ENCODE measurements at places on chromosomes 16 and 17.

DNA sequence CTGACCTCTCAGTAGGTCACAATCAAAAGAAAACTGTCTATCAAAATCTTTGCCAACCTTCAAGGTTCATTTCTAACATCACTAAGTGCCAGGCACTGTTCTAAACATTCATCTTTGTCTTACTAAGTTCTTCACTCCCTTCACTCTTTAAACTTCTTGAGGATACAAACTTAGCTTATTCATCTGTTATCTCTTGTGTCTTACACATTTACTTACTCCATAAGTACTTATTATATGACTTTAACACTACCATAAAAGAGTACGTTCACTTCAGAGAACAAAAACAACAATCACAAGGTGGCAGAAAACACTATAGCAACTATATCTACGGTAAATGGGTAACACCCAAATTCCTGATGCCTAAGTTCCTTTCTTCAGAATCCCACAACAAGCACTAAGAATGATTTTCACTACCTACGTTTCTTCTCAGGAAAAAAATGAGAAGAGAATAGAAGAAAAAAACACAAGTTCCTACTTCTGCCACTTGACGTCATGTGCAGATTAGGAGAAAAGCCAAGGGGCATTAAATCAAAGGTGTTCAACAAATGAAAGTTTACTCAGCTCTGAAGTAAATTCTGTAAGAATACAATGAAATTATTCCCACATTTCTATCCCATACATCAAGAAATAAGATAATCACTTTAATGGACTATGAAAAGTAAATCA, 29.2 kb downstream of the KANSL1 start:
- no peak for DNase-seq

DNA sequence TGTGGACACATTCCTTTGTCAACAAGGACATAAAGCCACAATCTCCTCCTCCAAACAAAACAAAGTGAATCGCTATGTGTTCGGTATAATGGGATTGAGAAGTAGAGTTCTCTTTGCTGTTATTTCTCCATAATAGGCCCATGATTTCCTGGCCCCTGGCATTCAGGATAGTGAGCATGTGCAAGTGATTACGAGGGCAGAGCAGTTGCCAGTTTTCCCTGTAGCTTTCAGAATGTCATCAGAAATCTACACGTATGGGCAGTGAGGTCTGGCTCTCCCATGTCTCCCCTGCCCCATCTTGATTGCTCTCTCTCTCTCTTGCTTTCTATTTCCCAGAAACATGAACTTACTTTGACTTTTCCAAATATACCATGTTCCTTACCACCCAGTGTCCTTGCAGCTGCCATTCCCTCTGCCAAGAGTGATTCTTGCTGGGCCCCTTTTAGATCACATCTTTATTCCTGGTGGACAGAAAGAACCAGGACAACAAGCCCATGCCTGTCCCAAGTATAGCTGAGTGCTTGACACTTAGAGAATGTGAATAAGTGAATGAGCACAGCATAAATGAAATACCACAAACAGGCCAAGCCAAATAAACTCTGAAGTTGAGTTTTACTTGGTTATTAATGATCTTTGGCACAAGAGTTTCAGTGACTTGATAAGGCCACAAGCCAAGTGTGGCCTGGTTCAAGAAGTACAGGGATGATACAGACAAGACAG, 273.1 kb downstream of the CDH13 start:
- DNase-seq, result no peak

GRCh38 chr17:41989702-41990419, 23.3 kb downstream of the CNP start:
- DNase-seq, result no peak

DNA sequence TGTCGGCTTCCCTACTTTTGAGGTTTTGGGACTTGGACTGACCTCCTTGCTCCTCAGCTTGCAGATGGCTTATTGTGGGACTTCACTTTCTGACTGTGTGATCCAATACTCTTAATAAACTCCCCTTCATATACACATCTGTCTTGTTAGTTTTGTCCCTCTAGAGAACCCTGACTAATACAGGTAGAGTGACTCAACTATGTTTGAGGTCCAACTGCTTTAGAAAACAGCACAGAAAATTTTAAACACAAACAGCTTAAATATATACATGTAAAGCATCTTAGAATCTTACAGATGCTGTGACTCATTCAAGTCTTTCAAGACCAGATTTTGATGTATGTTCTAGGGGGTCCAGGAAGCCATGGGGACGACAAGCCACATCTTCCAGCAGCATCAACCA, 11.7 kb downstream of the SDK2 start:
- DNase-seq, result no peak

DNA sequence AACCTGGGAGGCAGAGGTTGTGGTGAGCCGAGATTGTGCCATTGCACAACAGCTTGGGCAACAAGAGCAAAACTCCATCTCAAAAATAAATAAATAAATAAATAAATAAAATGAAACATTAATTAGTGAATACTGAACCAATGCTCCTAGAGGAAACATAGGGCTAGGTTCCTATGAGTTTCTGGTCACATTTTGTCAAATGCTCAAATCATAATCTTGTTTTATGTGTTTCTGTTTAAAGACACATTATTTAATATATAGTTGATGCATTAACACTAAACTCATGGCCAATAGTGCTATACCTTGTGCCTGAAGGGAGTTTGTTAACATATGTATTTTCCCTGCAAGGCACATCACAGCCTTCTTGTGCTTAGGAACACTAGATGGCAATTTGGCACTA, 66.8 kb downstream of the HS3ST3A1 start:
- no peak for DNase-seq

DNA sequence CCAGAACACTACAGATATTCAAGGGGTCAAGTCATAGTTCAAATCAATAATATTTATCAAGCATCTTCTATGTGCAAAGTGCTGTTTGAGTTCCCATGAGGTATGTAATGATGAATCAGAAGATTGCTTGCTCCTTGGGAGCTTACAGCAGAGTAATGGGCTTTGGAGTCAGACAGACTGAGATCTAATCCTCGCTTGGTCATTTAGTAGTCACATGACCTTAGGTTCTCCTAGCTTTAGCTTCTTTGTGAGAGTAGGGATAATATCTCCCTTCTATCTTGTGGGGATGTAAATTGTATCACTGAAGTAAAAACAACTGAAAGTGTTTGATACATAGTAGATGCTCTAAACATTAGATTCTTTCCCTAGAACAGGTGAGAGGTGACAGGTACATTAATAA, 30.1 kb downstream of the SNX11 start:
- no peak for DNase-seq

DNA sequence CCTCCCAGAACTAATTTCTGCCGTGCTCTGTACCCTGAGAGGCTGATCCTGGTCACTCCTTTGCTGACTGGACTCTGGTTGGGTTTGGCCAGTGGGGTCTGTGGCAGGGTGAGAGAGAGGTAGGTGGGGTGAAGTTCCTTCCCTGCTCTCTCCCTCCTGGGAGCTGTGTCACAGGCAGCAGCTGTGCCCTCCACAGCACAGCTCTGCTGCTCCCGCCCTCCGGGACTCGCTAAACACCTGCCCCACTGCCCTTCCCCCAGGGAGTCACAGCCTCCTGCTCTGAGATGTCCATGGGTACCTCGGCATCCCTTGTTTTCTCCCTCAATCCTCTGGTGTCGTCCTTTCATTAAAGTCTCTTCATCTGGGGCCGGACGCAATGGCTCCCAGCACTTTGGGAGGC, 66.4 kb downstream of the SRCIN1 start:
- no peak for DNase-seq

- no peak for DNase-seq
Measured at GRCh38 chr16:87576171-87576570, 26.1 kb upstream of the JPH3 start.

- no peak for DNase-seq
Measured at GRCh38 chr16:50251375-50252081, 14.8 kb upstream of the ADCY7 start.

DNA sequence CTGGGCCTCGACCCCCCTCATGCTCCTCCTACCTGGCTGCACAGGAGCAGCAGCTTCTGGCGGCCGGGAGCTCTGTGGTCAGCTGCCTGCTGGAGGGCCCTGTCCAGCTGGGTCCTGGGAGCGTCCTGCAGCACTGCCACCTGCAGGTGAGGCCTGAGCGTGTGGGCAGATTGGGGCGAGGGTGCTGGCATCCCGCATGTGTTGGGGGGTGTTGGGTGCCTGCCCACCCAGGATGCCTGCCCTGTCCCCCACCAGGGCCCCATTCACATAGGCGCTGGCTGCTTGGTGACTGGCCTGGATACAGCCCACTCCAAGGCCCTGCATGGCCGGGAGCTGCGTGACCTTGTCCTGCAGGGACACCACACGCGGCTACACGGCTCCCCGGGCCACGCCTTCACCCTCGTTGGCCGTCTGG, 16.5 kb downstream of the FCSK start:
- peak; percentile 39 for DNase-seq

GRCh38 chr17:81208651-81209050, 14.1 kb downstream of the CEP131 start:
- no peak for DNase-seq

- no peak for DNase-seq
Measured at GRCh38 chr16:84940670-84941551, 70.4 kb downstream of the ZDHHC7 start.

DNA sequence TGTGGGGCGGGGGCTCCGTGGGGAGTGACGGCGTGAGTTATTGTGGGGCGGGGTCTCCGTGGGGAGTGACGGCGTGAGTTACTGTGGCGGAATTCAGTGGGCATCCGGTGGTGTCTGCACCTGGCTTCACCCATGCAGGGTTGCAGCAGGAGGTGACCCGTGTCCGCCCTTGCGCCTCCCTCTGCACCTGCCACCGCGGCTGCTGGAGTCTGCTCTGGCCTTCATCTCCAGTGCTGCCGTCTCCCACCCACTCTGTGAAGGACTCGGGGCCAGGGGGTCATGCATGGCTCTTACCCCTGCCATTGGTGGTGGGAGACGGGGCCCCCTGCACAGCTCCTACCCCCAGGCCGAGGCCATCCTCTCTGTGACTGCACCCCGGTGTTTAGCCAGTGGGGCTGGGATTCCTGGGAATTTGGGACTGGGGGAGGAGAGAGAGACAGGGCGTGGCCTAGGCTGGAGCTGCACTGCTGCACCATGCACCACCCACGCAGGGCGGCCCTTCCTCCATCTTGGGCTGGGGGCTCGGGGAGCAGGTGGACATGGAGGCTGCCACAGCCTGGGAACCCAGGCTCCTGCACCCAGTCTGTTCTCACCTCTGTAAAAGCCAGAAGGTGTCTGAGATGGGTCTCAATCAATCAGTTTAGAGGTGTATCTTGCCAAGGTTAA, 1.3 kb upstream of the PABPN1L start:
- no peak for DNase-seq

DNA sequence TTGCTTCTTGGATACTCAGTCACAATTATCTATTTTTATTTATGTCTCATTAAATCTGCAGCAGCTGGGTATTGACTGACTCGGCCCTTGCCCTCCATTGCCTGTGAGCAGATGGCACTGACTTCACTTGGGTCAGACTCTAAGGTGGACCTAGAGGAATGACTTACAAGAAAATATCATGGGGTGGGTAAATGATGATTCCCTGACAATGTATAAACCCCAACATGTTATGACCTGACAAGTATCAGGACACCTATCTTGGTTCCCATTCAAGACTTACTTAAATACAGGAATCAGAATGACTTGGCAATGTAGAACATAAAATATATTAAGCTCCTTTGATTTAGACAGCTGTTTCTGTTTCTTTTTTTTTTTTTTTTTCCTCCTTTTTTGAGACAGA, 953.5 kb downstream of the CDH11 start:
- no peak for DNase-seq

GRCh38 chr16:66416939-66417700, 10.0 kb upstream of the BEAN1 start:
- DNase-seq, result no peak

DNA sequence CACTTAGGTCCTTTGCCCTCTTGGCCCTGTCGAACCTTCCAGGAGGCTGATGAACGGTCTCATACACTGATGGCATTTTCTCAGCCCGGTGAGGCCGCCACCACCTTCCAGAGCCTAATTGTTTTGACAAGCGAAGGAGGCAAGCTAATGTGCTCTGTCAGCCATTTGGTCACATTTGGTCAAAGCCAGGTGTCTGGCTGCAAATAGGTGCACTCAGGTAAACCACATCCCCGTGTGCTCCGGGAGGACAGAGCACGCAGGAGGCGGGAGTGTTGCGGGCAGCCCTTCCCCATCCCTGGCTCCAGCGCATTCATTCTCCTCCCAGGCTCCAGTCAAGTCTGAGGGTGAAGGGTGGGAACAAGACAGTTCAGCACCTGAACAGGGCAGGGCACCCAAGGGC, 240.1 kb downstream of the MSI2 start:
- no peak for DNase-seq

DNA sequence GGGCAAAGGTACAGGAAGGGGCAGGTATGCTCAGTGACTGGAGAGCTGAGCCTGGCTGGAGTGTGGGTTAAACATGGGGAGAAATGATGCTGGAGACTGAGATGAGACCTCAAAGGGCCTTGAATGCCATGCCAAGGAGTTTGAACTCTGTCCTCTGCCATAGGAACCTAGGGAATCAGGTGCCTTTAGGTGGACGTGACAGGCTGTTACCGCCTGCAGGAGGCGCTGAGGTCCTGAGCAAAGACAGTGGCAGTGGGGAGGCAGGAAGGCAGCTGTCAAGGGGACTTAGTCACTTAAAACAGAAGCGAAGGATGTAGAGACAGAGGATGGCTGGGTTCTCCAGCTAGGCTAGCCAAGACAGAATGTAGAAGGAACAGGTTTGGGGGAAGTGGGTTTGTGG, 9.1 kb downstream of the PSMB3 start:
- DNase-seq, result peak; percentile 46

DNA sequence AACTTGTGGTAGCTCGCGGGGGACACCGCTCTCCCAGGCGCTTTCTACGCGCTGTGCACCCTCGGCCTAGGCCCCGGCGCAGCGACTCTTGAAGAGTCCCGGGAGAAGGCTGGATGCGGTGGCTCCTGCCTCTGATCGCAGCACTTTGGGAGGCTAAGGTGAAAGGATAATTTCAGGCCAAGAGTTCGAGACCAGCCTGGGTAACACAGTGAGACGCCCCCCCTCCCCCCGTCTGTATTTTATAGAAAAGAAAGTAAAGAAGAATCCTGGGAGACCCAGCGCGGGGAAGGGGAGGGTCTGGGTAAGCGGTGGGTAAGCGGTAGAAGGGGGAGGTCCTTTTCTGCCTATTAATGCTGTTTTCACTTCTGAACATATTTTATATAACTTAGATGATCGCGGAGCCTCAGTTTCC, 486 bp upstream of the PLLP start:
- DNase-seq, result no peak

DNA sequence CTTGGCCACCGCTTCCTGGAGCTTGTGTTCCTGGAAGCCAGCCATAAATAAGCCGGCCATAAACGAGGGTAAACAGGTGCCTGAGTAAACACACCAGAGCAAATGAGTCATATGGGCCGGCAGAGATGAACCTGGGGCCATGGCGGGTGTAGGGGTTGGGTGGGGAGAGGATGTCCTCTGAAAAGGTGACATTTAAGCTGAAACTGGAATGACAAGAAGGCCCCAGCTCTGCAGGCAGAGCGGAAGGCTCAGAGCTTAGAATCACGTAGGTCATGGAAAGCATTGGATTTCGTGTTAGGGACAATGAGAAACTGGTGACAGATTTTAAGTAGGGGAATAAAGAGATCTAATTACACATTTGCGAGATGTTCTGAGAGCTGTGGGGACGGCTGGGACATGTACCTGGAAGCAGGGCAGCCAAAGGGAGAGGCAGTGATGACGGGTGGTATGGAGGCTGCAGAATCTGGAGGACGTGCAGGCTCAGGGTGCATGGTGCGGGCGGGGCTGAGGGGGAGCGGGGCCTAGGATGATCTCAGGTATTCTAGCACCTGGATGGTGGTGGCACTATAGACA, 8.1 kb upstream of the DNASE1 start:
- no peak for DNase-seq
